ENCODE measurements at places on chromosomes 3 and 15.

GRCh38 chr15:69410248-69410874 lies 3.8 kb upstream of the KIF23 start:
- no peak for DNase-seq

DNA sequence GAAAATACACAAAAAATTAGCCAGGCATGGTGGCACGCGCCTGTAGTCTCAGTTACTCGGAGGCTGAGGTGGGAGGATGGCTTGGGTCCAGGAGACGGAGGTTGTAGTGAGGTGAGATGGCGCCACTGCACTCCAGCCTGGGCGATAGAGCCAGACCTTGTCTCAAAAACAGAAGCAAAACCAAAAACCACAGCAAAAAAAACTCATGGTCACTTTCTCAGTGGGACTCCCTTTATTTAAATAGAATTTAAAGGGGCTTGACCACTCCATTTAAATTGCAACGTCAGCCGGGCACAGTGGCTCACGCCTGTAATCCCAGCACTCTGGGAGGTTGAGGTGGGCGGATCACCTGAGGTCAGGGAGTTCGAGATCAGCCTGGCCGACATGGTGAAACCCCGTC lies 32.8 kb downstream of the ARHGAP31 start:
- no peak for DNase-seq

DNA sequence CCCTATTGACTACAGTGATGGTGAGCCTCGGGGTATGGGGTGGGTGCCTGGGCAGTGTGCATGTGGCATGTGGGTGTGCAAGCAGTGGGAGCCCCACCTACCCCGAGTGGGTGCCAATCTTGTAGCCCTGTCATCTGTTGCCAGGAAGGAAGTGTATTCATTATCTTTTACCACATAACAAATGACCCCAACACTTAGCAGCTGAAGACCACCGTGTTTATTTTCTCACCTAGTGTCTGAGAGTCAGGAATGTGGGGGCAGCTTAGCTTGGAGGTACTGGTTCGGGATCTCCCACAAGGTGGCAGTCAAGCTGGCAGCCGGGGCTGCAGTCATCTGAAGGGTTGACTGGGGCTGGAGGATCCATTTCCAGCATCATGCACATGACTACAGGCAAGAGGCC lies 21.7 kb downstream of the XYLB start:
- no peak for DNase-seq

DNA sequence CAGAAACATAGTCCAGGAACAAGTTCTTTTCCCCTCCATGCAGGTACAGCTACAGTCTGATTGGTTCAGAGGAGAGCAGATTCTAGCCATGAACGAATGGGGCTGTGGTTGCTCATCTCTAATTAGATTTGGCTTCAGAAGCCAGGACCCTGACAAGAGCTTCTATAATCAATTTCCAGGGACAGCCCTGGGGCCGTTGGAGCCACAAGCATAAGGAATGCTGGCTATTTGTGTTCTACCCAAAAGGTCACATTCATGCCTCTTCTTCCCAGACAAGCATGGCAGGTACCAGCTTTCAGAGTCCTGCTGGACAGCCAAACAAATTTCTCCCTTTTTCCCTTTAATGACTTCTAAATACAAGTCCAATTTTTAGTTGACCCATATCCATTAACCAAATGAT lies 215.5 kb upstream of the LRTM1 start:
- no peak for DNase-seq

DNA sequence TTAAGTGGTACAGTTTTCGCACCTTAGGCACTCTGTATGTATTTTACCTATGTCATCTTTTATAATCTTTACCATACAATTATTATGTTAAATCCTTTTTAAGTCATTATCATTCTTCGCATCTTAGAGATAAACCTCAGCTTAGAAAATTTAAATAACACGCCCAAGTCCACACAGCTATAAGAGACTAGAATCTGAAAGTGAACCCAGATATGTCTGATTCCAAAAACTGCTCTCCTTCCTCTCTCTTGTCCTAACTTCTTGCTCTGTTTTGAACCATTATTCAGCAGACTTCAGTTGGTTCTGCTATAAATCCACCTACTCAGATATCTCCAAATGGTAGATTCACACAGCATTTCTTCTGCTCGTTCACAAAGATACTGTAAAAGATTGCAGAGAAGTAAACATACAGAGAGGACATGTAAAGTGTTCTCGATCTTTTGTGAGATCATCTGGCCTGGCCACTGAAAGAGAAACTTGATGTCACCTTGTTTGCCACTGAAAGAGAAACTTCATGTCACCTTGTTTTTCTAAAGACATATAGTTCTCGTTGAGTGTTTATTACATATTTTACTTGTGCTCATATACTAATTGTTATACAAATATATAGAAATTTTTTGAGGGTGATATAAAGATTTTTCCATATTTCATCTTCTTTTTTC lies 533.2 kb downstream of the GRM7 start:
- no peak for DNase-seq

GRCh38 chr3:28601291-28601690 lies 252.7 kb upstream of the AZI2 start:
- no peak for DNase-seq

- DNase-seq: no peak
Measured at GRCh38 chr3:30548600-30548999, 57.8 kb upstream of the TGFBR2 start.
